ENCODE measurements at places on chromosomes 7 and 10. TPM values are rescaled to one million over a fixed set of nuclear protein-coding genes. Genes with fewer than 3 reads are reported as not detected.

- DNase-seq = no peak
- H3K27me3 ChIP-seq = no peaks in the 10 kb centered on the region
- H3K4me3 ChIP-seq = no peak overlapping the region
- no peak overlapping the region for H3K27ac ChIP-seq
- no peaks in the 10 kb centered on the region for H3K36me3 ChIP-seq
Measured at GRCh38 chr10:65793738-65794425, 1132.0 kb upstream of the LRRTM3 start.

- H3K27me3 ChIP-seq = no peaks in the 10 kb centered on the region
- DNase-seq = no peak
- no peak overlapping the region for H3K27ac ChIP-seq
- no peaks in the 10 kb centered on the region for H3K4me1 ChIP-seq
- H3K36me3 ChIP-seq = no peaks in the 10 kb centered on the region
Measured at GRCh38 chr7:158246960-158247673, 340.5 kb downstream of the PTPRN2 start.

GRCh38 chr10:121787169-121787568 is 140.7 kb downstream of the ATE1 start:
- H3K4me1 ChIP-seq = no peaks in the 10 kb centered on the region
- no peak for DNase-seq
- no peaks in the 10 kb centered on the region for H3K27me3 ChIP-seq
- no peak overlapping the region for H3K4me3 ChIP-seq
- no peaks in the 10 kb centered on the region for H3K36me3 ChIP-seq

GRCh38 chr7:155959894-155960293 is 147.6 kb upstream of the SHH start:
- no peaks in the 10 kb centered on the region for H3K36me3 ChIP-seq
- H3K27me3 ChIP-seq = peaks cover 2% of the 10 kb centered on the region
- H3K27ac ChIP-seq = no peak overlapping the region
- no peaks in the 10 kb centered on the region for H3K4me1 ChIP-seq
- DNase-seq = no peak

DNA sequence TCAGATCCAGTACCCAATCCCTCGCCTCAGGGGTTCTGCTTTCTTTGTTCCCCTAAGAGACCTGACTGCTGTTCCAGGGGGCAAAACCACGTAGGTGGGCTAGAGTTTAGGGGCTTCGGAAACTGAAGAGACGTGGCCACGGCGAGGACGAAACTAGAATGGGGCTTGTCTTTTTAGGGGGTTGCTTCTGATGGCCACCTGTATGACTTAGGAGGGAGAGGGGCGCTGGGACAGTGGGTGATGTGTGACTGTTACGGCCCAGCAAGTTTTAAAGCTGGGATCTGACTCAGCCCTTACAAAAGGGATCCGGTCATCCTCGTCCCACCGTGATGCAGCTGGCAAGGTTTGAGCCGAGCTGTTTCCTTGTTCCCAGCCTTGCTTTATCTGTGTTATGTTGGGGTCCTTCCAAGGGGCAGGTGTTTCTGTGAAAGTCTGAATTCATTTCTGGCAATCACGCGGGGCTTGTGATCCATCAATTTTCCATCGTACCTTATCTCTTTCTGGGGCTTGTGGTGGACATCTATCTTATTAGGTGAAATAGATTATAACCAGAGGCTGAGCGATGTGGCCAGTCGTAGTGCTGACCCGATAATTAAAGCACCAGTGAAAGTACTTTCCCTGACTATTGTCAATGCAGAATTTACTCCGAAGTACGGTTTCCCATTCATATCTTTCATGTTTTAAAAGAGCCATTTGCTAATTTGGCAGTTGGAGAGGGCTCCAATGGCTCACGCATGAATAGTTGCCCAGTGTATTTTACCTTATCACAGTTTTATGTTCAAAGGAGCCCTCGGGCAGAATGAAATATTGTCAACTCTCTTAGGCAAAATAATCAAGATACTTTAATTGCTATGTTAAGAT is 830 bp downstream of the MET start:
- peak overlapping the region; percentile 81 for H3K4me3 ChIP-seq
- peak overlapping the region; percentile 93 for H3K27ac ChIP-seq
- no peaks in the 10 kb centered on the region for H3K27me3 ChIP-seq
- DNase-seq = peak; percentile 27
- H3K4me1 ChIP-seq = peaks cover 34% of the 10 kb centered on the region

Gene ASB10
- polyA plus RNA-seq = 3.8 TPM

Gene CYP26C1
- polyA plus RNA-seq = not detected

Gene CDK1
- polyA plus RNA-seq = 0.59 TPM

GRCh38 chr10:98195120-98195519 is 60.7 kb downstream of the R3HCC1L start:
- H3K27me3 ChIP-seq = no peaks in the 10 kb centered on the region
- H3K4me1 ChIP-seq = no peaks in the 10 kb centered on the region
- H3K36me3 ChIP-seq = no peaks in the 10 kb centered on the region
- no peak overlapping the region for H3K4me3 ChIP-seq
- no peak for DNase-seq

Gene STAM
- polyA plus RNA-seq = 16.3 TPM

- H3K27ac ChIP-seq = no peak overlapping the region
- DNase-seq = no peak
- no peak overlapping the region for H3K4me3 ChIP-seq
- H3K36me3 ChIP-seq = peaks cover 2% of the 10 kb centered on the region
Measured at GRCh38 chr10:69145864-69146263, 21.9 kb downstream of the VPS26A start.

DNA sequence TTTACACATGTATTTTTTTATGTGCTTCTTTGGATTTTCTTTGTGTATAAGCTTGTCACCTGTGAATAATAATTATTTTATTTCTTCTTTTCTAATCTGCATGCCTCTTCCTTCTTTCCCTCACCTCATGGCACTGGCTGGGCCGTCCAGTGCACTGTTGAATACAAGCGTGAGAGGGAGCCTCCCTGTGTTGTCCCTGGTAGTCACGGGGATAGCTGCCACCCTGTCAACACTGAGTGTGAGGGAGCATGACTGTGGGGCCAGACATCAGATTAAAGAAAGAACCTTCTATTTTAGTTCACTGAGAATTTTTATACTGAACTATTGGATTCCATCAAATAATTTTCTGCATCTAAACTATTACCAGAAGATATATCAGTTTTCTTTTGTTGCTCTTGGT is 187.9 kb downstream of the CDC14C start:
- H3K4me3 ChIP-seq = no peak overlapping the region
- DNase-seq = no peak
- H3K36me3 ChIP-seq = no peaks in the 10 kb centered on the region
